ENCODE measurements at places on chromosomes 6 and 20.

- no peak for DNase-seq
Observed at GRCh38 chr20:62156592-62157386, 13.2 kb downstream of the SS18L1 start.

- DNase-seq: no peak
Observed at GRCh38 chr6:35962779-35963560, 42.1 kb upstream of the SRPK1 start.

DNA sequence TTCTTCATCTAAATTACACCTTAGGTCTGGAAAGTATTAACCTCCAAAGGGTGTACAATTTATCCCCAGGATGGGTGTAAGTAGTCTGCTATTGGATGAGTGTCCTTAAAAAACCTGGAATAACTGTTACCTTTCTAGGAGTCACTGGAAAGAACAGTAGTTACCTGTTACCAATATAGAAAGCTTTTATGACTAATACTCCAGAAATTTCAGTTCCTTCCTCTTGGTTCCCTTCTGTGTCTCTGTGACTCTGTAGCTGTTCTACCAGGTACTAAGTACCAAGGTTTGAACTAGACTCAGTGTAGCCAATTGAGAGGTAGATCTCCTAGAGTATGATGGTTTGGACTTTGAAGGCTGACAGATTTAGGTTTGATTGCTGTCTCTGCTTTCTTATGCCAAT lies 47.0 kb upstream of the TBX18 start:
- no peak for DNase-seq

GRCh38 chr20:19967445-19967844 lies 49.7 kb upstream of the NAA20 start:
- DNase-seq: no peak

- DNase-seq: no peak
Observed at GRCh38 chr6:7899101-7899888, 11.3 kb downstream of the TXNDC5 start.

- no peak for DNase-seq
Observed at GRCh38 chr20:59747671-59748515, 143.6 kb downstream of the PHACTR3 start.

GRCh38 chr20:36066777-36067176 lies 87.8 kb upstream of the EPB41L1 start:
- DNase-seq: no peak

DNA sequence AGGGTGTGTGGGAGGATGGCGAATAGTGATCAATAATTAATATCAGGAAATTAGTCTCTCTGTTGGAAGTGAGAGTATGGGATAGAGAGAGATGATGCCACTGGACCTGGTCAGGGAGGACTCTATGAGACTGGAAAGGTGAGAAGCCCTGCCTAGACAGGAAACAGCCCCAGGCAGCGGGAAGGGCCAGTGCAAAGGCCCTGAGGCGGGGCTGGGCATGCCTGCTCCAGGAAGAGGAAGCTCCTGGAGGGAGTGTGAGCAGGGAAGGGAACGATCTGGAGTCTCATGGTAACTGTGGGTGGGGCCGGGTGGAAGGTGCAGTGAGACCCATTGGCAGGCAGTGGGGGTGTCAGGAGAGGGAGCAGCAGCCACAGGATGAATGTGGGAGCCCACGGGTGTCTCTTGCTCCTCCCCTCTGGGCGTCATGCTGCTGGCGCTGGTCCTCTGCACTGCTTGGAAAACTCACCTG lies 1.8 kb upstream of the CST3 start:
- no peak for DNase-seq

DNA sequence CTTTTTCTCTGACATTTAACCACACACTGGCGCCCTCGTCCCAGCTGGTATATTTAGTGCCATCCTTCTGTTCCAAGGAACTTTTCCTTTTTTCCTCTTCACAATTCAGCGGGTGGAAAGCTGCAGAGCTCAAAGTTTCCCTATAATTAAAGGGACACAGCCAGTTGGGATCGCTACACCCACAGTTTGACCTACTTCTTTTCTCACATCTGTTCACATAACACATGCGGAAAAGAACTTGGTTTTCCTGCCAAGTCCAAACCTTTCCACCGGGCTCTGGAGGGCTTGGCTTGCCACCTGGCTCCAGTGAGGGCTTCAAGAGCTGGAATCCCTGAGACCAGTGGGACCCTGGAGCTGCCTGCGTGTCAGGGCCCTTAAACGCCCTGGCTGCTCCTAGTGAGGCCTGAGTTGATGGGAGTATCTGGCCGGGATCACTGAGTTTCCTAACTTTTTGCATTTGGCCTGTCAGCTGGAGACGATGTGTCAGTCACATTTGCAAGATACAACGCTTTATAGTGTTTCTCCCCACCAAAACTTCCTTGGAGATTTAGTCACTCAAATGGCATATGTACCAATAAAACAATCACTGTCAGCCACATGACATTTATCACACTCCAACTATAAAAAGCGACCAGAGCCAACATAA lies 176.0 kb downstream of the SASH1 start:
- DNase-seq: no peak

- DNase-seq: no peak
Observed at GRCh38 chr6:10964684-10965083, 77.8 kb downstream of the SYCP2L start.

GRCh38 chr6:76803038-76803580 lies 660.2 kb downstream of the HTR1B start:
- DNase-seq: no peak

GRCh38 chr6:136716917-136717715 lies 75.2 kb downstream of the MAP3K5 start:
- DNase-seq: no peak

GRCh38 chr6:27281105-27281539 lies 31.0 kb downstream of the POM121L2 start:
- no peak for DNase-seq

DNA sequence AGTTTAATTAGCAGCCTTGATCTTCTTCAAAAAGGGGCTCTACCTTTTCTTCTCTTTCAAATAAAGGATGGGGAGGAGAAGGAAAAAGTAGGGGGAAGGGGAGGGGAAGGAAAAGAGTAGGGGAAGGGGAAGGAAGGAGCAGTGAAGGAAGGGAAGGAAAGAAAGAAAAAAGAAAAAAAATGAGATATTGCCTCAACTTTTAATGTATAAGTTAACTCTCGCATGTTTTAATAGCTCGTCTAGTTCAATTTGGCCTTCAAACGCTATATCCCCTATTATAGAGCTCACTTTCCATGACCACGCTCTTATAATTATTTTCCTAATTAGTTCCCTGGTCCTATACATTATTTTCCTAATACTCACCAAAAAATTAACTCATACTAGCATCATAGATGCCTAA lies 11.9 kb upstream of the RIPOR2 start:
- no peak for DNase-seq

- no peak for DNase-seq
Observed at GRCh38 chr6:36841756-36842155, 2.5 kb upstream of the CPNE5 start.

DNA sequence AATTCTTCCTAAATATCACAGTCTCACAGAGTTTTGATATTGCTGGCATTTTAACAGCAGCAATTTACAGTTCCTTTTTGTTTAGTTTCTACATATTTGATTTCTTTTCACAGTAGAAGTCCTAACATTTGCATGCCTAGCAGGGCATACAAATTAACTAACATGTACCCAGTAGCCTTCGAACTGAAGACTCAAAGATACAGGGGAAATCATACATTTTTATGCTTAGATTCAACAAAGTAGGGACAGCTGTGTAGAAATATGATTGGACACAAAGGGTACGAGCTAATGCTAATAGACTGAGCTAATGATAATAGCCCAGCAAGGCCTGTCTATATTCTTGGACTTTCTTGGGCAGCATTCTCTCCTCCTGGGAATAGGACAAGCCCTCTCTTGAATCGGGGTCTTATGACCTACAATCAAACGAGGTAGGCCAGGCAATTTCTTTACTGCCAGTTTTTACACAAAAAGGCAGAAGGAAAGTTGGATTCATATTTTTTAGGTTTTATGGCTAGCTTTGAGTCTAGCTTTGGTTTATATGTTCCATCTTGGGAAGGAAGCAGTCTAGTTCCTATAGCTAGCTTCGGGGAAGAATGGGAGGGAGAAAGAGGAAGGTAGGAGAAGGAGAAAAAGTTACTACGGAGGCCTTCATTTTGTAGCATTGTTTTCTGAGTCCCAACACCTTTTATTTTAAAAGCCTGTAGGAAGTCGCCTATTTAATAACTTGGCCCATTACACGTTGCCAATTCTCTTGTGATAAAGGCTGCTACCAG lies 115.8 kb downstream of the HFE start:
- no peak for DNase-seq

- DNase-seq: no peak
Observed at GRCh38 chr6:70957284-70957617, 391 bp upstream of the B3GAT2 start.

GRCh38 chr6:113011389-113011788 lies 664.3 kb downstream of the RFPL4B start:
- no peak for DNase-seq

- no peak for DNase-seq
Observed at GRCh38 chr20:9141070-9141469, 72.2 kb downstream of the PLCB4 start.

DNA sequence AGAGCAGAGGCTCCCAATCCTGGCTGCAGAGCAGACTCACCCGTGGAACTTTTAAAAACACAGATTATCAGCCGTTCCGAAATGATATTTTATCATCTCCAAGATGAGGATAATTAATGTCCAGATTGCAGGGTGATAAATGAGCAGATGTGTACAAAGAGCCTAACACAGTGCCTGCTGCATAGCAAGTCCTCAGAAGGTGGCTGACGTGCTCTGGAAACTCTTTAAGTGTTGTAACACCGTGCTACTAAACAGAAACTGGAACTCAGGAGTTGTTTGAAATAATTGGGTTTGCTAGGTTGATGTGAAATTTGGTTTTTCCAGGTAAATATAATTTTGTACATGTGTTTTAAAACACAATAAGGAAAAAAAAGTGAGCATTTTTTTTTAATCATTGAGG lies 118.0 kb downstream of the ARMC2 start:
- DNase-seq: no peak

DNA sequence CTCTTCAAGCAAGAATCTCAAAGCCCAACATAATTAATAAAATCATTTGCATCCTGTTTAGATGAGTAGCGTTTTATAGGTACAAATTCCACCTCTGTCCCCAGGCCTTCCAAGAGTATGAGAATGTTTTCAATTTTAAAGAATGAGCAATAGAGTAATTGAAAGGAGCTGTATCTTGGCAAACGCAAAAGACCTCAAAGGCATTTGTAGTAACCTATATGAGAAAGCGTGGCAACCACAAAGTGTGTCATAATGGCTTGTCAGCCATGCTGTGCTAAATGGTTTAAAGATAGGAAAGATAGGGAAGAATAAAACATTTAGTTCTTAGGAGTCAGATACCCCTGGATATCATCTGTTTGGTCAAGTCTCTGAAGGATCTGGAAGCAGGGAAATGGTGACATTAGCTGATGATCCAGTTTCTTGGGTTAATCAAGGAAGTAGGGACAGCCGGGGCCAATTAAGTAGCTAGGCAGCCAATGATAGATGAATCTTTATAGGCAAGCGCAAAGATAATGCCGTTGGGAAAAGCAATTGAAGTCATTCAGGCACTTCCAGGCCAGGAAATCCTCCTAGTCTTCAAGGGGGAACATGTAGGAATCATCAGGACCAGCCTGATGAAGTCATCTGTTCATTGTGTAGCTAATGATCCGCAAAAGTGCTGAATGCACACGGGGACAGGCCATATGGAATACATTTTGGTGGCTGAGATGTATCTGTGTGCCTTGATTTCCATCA lies 71.5 kb upstream of the ISM1 start:
- DNase-seq: no peak

- no peak for DNase-seq
Observed at GRCh38 chr20:60281295-60281694, 323.1 kb downstream of the CDH26 start.

- DNase-seq: no peak
Observed at GRCh38 chr6:37141281-37142049, 28.5 kb upstream of the PIM1 start.

GRCh38 chr20:18266282-18266681 lies 22.0 kb upstream of the ZNF133 start:
- DNase-seq: no peak

- no peak for DNase-seq
Observed at GRCh38 chr20:46984405-46984804, 89.8 kb downstream of the EYA2 start.

DNA sequence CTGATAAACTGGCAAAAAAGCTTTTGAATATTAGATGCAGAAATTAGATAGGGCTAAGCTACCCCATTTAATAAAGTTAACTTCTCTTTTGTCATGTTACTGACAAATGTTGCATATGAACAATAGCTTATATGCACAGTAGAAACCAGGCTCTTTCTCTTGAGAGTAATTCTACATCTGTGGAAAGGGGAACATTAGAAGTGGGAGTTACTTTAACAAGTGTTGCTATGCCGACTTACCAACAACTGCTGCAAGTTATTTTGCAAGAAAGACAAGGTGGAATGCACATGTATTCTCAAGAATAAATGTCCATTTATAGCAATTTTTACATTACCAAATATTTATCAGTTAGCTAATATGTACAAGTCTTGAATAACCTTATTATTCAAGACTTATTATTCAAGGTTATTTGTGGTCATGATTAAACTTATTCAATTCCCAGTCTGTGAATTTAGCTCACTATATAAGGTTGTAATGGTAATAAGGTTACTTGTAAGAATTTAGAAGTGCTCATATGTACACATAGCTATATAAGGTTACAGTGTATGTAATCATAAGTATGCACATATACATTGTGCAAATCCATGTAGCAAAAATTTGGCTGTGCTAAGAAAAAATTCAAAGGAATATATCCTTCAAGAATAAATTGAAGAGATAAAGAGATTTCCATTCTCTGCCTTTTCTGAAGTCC lies 38.3 kb downstream of the ADGRG6 start:
- no peak for DNase-seq

GRCh38 chr20:37344506-37345338 lies 1.2 kb upstream of the SRC start:
- DNase-seq: no peak

- DNase-seq: no peak
Observed at GRCh38 chr6:29641430-29642148, 8.6 kb upstream of the GABBR1 start.

DNA sequence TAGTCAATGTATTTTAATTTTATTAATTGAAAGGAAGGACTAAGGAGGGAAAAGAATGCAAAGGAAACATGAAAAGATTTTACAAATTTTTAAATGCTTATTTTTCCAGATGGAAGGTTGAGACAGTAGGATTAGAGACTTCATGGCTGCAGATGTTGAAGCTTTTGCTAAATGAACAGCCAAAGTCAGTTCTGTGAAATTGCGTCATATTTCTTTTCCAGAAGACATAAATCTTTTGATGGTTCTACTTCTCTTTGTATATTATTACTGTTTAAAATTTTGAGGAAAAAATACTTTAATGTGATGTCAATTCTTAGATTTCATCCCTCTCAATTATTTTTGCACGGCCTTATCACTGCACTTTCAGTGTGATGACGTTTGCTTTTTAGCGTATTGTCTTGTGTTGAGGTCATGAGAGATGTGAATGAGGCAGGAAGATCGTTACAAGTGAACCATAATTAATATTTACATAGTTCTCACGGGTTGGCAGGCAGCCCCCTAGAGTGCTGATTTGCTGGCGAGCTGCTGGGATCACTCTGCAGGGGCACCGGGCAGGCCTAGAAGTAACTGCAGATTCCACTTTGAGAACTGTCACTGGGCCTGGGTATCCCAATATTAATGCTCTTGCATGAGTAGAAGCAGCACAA lies 158.1 kb downstream of the TBXT start:
- DNase-seq: no peak

- DNase-seq: no peak
Observed at GRCh38 chr6:3768502-3768901, 17.0 kb upstream of the PXDC1 start.

Measured in non-pigmented ciliary epithelial cell (primary cell).